COR-L47 (cell line): ENCODE measurements at places on chromosomes 13 and 19.

DNA sequence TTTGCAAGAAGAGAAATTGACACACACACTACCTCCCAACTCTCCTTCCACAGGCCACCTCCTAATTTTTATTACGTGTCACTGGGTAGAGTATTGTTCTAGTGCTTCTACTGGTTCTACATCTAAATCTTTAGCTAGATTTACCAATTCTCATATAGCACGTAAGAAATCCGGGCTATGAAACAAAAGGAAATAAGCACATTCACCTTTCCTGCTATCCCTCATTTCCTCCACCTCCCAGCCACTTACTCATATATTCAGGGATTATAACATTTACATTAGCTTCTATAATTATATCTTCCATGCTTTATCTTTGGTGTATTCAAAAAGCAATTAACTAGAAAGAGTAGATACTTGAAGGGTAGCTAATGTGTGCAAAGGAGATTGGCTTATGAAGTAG, 39.7 kb downstream of the USP12 start:
- DNase-seq = no peak

GRCh38 chr13:64274481-64275217, 2859.0 kb upstream of the PCDH20 start:
- no peak for DNase-seq

DNA sequence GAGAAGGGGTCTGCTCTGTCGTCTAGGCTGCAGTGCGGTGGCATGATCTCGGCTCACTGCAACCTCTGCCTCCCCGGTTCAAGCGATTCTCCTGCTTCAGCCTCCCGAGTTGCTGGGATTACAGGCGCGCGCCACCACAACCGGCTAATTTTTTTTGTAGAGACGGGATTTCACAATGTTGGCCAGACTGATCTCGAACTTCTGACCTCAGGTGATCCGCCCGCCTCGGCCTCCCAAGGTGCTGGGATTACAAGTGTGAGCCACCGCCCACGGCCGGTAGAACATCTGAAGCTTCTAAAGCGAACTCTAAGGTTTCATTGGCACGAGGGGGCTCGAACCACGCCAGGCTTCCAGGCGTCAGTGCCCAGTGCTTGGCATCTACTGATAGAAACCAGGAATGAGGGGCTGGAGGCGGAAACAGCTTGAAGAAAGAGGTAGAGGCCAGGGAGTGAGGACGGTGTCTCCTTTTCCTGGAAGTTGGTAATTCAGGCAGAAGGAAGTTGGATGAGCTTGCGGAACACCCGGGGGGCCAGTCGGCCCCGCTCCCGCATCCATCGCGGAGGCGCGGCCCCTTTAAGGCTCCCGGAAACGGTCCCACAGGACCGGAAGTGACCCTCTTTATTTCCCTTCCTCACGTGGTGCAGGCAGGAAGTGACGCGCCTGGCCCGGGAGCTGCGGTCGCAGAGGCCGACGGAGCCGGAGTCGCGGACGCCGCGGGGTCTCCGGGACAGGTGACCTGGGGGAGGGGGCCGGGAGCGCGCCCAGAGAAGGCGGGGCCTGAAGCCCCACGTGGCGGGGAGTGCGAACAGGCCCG, at the start of gene CCDC9:
CCDC9 (plus strand) TSS at position 647 of the 814 bp plus-strand sequence. CDS start 1,876 bp downstream, outside the sequence.
- peak; percentile 96 for DNase-seq

- DNase-seq = no peak
These were observed at the start of gene LGALS7 for GRCh38 chr19:38773469-38774177. Gene LGALS7 (minus strand): TSS chr19:38773517. CDS start chr19:38773492, 25 bp downstream.

- DNase-seq = no peak
These were observed 45.8 kb downstream of the UFM1 start for GRCh38 chr13:38395497-38395788.

- no peak for DNase-seq
These were observed 60.4 kb downstream of the KCNRG start for GRCh38 chr13:50075619-50076097.

DNA sequence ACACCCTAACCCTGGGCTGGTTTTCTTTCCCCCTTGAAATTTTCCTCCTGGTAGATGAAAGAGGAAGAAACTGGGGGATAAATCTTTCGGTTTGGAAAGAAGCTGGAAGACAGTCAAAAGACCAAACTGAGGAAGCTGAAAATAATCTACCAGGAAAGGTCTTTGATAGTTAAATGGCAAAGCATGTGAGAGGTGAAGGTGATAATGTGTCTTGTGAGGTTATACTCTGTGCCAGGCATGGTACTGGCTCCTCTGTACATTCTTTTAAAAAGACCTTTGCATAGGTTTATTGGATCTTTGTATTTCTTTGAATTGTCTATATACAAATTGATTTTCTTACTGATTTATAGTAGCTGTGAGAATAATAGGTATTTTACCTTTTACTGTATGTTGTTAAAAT, 98.6 kb downstream of the FREM2 start:
- no peak for DNase-seq

- no peak for DNase-seq
These were observed 165.4 kb downstream of the SUCLA2 start for GRCh38 chr13:47835470-47836228.

DNA sequence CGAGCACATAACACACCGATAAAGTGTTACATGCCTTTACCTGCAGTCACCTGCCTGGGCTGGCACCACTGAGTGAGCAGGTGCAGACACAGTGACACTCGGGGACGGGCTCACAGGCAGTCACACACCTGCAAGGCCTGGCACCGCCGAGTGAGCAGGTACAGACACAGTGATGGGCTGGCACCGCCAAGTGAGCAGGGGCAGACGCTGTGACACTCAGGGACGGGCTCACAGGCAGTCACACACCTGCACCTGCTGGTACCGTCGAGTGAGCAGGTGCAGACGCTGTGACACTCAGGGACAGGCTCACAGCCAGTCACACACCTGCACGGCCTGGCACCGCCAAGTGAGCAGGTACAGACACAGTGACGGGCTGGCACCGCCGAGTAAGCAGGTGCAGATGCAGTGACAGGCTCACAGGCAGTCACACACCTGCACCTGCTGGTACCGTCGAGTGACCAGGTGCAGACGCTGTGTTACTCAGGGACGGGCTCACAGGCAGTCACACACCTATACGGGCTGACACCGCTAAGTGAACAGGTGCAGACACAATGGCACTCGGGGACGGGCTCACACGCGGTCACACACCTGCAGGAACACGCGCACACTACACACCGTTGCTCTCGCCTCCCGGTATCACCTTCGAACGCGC, 470 bp downstream of the ZNF835 start:
- DNase-seq = no peak

GRCh38 chr13:52001120-52001731, 10.0 kb downstream of the ATP7B start:
- DNase-seq = peak; percentile 19

GRCh38 chr13:112184851-112185371, 118.0 kb downstream of the SOX1 start:
- no peak for DNase-seq

DNA sequence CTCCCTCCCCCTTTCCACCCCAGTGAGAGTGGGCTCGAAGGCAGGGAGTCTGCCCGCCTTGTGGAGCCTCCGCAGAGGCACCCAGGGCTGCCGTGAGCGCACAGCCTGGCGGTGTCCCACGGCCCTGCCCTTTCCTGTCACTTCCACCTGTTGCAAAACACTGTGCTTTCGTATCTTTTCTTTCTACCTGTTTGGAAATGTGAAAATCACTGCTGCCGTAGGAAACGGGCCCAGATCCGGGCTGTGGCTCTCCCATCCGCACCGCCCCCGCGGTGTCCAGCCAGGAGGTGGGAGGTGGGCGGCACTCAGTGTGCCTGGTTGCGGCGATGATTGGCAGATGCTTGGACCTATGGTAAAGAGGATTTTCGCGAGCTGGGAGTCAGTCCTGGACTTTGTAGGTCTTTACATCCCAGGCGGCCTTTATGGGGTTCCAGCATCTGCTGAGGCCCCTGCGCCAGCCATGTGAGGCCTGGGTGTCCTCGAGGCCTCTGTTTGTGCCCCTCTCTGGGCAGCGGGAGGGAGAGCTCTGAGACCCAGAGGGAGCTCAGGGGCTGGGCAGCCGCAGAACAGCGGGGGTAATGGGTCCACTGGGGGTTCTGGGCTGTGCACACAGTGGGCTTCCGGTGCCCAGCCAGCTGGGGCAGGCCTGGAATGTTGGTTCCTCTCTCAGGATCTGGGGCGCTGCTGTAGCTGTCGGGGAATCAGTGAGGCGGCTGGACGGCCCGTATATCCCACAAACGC, 6.1 kb downstream of the STK11 start:
- DNase-seq = no peak

DNA sequence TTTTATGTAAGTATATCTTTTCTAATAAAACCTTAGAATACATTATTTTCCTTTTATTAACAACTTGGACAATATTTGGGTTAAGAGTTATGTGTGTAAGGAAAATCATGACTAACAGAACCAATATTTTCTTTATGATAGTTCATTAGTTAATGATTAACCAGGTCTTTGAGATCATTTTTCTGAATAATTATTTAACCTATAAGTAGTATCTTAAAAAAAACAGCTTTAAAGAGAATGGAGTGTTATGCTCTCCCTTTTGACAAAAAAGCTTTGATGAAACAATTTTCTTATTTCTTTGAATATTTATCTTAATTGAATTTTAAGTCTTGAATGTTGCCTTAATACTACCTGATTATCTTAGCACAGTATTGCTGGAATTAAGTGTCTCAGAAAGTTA, 3.8 kb downstream of the SLAIN1 start:
- DNase-seq = no peak

- DNase-seq = no peak
These were observed 15.6 kb upstream of the SIGLEC10 start for GRCh38 chr19:51433043-51433442.

- no peak for DNase-seq
These were observed 294.7 kb downstream of the DCLK1 start for GRCh38 chr13:35836446-35836845.

DNA sequence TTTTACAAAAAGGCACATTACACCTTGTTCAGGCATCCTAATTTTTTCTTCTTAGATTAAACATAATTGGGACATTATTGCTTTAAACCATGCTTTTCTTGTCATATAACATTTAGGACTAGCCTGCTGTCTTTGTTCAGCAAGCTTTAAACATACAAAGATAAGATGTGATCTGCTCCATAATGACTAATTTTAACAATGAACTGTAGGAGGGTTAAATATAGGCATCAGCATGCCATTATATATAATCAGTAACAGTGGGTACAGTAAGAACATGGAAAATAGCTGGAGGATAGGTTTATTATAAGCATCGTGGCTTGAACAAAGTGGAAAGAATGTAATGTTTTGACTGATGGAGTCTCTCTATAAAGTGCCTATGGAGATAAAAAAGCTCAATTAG, 661.7 kb downstream of the SLITRK6 start:
- peak; percentile 1 for DNase-seq

- DNase-seq = no peak
These were observed 1.8 kb downstream of the KLF16 start for GRCh38 chr19:1861599-1862031.

GRCh38 chr13:64810750-64811149, 2419.4 kb downstream of the PCDH9 start:
- no peak for DNase-seq

DNA sequence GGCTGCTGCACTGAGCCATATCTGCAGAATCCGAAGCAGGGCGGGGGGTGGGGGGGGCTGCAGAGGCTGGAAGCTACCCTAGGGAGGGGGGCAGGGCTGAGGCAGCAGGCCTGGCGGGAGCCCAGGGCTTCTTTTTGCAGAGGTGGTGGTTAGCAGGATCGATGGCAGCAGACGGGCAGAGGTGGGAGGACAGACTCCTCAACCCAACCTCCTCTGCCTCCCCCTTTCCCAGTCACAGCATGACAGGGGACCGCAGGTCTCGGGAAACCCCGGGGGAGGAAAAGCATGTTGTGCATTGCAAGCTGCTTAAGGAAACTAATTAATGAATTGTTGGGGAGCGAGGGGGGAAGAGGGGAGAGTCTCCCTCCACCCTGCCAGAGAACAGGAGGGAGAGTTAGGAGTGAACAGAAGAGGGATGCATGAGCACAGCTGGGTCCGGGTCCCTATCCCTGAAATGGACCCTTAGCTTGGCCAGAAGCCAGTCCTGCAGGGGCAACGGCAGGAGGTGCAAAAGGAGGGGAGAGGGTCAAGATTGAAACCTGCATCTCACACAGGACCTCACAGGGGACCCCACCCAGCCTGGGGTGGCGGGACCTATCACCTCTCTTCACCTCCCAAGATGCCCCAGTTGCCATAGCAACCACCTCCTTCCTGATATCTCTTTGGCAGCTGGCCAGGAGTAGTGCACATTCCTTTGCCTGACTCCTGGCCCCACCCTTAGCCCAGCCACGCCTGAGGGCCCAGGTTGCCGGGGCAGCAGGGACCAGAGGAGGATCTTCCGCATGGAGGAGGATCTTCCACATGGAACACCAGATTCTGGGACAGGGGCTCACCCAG, 1.8 kb downstream of the FXYD7 start:
- DNase-seq = no peak

DNA sequence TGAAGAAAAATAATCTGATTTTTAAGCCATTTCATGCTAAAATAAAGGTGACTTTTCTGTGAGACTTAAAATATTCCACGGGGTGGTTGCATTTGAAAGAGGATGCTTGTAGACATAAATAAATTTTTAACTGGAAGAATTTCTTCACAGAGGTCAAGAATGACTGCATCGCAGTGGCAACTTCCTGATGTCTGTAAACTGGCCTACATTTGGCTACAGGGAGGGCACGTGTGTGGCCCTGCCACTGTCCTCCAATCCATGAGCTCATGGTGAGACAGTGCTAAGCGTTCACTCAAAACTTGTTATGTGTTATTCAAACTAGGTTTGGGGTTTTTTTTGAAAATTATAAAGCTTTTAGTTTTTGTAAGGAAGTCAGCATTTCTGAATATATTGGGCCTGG, 1089.3 kb downstream of the EFNB2 start:
- no peak for DNase-seq

GRCh38 chr13:103033999-103034398, 32.2 kb downstream of the SLC10A2 start:
- DNase-seq = no peak

DNA sequence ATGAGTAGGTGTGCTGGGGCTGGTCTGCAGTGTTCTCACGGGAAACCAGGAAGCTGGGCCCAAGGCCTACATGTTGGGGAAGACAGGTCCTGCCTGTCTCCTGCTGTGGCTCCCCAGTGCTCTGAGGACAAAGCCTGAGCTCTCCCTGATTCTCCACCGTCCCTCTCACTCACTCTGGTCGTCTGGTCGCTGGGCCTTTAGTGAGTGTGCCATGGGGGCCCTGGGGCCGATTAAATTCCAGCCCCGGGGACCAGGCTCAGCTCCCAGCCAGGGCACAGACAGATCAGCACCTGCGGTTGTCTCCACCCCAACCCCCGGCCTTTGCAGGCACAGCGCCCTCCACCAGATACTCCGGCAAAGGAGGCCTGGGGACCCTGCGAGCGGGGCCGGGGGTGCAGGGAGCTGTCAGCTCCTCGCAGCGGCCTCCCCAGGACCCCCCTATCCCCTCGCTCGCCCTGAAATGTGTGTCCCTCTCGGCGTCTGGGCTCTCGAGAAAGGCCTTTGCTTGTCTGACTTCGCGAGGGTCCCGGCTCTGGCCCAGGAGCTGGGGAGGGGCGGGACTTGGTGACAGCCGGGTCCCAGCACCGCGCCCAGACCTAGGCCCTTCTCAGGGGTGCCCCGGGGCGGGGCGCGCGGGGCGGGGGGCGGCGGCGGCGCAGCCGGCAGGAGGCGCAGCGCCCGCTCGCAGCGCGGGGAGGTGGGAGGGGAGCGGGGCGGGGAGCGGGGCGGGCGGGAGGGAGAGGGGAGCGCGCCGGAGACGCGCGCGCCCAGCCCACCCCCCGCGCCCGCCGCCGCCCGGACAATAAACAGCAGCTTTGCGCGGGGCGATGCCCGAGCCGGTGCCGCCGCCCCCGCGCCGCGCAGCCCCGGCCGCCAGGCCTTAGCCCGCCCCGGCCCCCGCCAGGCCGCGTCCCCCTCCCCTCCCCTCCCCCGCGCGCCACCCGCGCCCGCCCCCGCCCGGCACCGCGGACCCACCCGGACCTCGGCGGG, at the start of gene PALM:
PALM (plus strand) TSS at position 782 of the 990 bp plus-strand sequence. CDS start 212 bp downstream, outside the sequence.
- DNase-seq = no peak

- no peak for DNase-seq
These were observed 417.6 kb upstream of the PCDH20 start for GRCh38 chr13:61833228-61833627.
